Cortex of kidney (tissue), 1 donor: ENCODE measurements at places on chromosomes 1 and 21.

DNA sequence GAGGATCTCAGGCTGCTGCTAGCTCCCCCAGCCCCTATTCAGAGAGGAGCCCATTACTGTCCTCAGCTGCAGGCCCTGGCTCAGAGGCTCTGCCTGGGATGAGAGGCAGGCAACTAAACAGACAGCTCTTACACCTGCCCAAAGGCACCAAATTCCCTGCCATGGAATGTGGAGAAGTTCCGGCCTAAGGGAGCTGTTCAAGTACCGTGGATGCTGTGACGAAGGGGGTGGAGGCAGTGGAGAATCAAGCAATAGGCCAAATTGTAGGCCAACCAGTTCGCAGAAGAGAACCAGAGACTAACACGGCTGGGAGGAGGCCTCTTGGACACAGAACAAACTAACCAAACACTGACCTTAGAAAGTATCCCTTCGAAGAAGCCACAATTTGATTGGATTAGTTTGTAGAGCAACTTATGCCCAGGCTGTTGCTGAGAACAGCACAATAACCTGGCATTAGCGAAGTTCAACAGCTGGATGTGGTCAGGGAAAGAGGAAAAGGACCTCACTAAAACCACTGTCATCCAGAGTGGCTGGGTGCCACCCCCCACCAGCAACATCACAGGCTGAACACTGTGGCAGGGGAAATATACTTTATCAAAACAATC, 3.6 kb downstream of the C1orf174 start:
- DNase-seq: no peak

GRCh38 chr21:24316277-24316922, 1290.9 kb downstream of the MRPL39 start:
- DNase-seq: no peak

- DNase-seq: no peak
Observed at GRCh38 chr1:44677201-44677766, 2.8 kb downstream of the ARMH1 start.

DNA sequence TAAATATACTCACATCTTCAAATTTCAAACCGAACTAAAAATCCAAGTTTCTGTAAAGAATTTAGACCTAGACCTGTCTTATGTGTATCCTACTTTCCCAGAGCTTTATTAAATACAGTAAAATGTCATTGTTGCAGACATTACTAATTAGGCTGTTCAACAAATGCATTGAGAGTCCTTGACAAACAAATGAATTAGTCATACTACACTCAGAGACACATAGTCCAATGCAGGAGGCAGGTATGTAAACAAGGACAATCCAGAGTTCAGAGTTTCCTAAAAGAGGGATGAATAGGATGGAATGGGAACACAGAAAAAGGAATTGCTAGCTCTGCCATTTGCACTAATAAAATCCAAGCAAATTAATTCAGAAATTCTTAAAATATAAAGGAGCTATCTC, 1.6 kb upstream of the EGLN1 start:
- DNase-seq: no peak

- DNase-seq: no peak
Observed at GRCh38 chr1:214154596-214155292, 126.2 kb upstream of the SMYD2 start.

GRCh38 chr1:22611530-22611947, 24.9 kb upstream of the C1QA start:
- DNase-seq: no peak

- DNase-seq: no peak
Observed at GRCh38 chr21:14543983-14544382, 2.1 kb downstream of the SAMSN1 start.

GRCh38 chr1:223289621-223290020, 74.4 kb downstream of the SUSD4 start:
- DNase-seq: no peak

DNA sequence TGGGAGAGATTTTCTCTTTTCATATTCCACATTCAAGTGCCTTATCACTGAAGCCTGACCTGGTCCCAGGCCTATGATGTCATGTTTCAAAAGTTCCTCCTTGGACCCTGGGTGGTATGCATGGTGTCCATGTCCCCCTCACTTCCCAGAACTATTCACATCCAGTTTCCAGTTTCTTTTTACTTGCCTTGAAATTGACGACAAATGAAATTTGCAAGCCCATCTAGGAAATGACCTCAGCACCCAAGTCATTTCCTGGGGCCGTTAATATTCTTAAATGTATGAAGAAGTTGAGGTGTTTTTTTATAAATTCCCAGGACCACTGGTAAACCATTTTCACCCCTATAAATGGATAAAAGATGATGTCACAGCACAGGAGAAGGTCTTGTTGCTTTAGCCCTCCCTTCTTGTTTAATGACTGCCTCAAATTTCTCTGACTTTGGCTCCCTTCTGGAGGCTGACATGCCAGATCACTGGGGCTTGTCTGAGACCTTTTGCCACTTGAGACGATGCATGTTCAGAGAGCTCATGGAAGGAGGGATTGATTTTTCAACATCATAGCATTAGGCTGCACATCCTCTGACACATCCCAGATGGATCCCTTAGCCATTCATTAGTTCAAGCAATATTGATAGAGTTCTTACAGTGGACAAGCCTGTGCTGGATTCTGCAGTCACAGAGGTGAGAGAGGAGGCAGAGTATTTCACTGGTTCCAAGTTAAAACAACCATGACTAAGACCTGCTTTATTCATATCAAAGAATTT, 221.3 kb downstream of the PLPP3 start:
- no peak for DNase-seq

DNA sequence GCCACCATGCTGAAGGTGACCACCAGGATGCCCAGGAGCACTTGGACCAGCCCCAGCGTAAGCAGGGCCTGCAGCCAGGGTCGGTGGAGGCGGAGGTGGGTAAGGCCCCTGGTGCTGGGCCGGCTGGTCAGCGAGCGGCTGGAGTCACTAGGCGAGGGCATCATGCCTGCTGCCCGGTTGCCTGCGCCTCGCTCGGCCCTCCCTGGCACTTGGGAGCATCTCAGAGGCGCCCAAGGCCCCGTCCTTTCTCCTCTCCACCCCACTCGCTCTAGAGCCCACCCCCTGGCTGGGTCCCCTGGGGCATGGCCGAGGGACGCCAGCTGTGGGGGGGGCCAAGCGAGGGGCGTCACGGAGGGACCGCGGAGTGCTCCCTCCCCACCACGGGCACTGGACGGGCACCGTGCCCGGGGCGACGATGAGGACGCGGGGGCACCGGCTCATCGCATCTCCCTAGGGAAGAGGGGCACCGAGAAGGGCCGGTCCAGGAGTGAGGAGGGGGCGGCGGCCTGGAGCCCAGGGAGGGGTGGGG, 505 bp downstream of the ENTREP3 start:
- no peak for DNase-seq

GRCh38 chr1:205477759-205478247, 22.0 kb upstream of the BLACAT1 start:
- DNase-seq: no peak

GRCh38 chr21:18334066-18334465, 69.5 kb downstream of the TMPRSS15 start:
- DNase-seq: no peak

DNA sequence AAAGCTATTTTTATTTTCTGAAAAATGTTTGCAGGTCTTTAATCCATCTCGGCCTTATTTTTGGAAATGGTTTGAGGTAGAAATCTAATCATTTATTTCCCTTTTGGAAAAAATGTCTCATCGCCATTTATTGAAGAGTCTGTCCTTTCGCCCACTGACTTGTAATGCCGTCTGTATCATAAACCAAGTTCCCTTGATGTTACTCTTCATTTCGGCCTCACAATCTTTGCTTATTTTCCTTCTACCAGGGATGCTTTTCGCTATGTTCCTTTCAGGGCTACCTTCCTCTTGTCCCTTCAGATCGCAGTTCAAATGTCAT, 422 bp upstream of the RLF start:
- DNase-seq: no peak

GRCh38 chr1:27220096-27220495, 14.3 kb upstream of the WDTC1 start:
- DNase-seq: no peak

- no peak for DNase-seq
Observed at GRCh38 chr1:46041974-46042373, 90.5 kb downstream of the PIK3R3 start.

- no peak for DNase-seq
Observed at GRCh38 chr1:227926216-227926791, 21.4 kb downstream of the WNT9A start.

GRCh38 chr1:57285992-57286391, 137.9 kb downstream of the DAB1 start:
- no peak for DNase-seq

DNA sequence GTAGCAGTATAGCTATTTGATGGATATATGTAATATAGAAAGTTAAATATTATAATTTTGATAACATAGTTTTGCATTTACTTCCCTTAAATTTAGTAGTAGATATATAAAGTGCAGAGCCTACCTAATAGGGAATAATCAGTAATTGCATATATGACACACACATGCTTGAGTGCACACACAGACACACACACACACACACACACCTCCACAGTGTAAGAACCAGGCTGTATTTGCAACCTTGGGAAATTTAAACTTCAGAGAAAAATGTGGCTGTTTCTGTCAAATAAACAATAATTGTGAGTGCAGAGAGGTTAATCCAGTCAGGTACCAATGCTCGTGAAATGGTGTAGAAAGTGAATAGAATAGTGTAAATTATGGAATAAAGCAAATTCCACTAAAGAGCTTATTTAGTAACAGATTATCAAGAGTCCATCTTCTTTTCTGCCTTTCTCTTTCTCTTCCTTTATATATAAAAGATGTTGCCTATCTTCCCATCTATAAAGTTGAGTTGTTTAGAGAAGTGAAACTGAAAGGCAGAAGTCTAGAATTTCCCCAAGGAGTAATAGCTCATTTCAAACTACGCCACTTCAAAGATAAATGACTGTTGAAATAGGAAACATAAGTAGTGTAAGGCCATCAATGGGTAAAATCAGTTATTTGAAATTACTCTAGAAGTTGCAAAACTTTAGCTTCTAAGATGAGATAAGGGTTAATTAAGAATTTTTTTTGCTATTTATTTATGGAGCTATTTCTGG, 273.7 kb downstream of the SRGAP2C start:
- DNase-seq: no peak

GRCh38 chr1:48670234-48671020, 106.3 kb downstream of the BEND5 start:
- DNase-seq: no peak

- no peak for DNase-seq
Observed at GRCh38 chr21:41066086-41066938, 101.6 kb upstream of the BACE2 start.

- DNase-seq: no peak
Observed at GRCh38 chr1:29565490-29565889, 329.2 kb downstream of the PTPRU start.

- DNase-seq: no peak
Observed at GRCh38 chr1:53319296-53320101, 8.4 kb downstream of the LRP8 start.

DNA sequence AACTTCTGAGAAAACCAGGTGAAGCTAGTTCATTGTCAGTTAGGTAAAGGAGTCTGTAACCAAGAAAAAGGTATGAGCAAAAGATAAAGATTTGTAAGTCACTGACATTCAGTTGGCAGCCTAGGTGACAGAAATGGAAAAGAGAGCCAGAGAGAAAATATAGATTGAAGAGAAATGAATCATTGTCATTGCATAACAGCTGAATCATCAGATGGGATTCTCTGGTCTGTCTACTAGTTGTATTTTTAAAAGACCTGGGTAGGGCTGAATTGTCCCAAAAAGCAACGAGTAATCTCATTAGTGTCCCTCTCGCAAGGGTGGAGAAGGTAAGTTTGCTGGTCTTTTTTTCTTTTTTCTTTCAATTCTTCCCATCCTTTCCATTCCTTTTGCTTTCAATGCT, 36.6 kb downstream of the PTGS2 start:
- DNase-seq: no peak

GRCh38 chr1:113860891-113861290, 10.6 kb downstream of the PTPN22 start:
- no peak for DNase-seq

DNA sequence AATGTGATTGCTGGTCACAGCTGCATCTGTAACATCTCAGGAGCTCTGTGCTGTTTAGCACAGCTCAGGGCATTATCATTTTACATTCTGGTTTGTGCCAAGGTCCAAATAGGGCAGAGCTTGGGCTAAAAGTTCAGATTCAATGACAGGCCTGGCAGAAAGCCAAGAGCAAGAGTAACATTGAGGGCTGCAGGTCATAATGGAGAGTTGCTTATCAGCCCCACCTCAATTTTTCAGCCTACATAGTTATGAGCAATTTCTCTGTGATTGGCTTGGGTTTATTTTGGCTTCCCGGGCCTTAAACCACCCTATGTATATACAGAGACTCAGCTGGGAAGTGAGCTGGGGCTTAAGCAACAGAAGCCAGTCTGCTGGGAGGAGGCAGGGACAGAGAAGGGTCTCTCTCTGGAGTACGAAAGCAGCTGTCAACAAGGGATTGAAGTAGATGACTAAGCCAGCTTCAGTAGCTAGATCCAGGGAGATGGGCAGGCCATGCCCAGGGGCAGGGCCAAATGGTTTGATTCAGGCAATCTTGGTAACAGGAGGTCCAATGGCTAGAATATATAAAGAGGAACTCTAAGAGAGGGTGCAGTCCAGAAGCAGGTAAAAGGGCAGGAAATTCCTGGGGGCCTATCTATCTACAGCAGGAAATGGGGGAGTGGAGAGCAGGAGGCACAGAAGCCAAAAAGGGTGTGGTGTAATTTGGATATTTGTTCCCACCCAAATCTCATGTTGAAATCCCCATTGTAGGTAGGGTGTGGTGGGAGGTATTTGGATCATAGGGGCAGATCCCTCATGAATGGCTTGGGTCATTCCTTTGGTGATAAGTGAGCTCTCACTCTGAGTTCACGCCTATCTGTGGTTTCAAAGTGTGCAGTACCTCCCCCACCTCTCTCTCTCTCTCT, 49.0 kb downstream of the BRINP2 start:
- DNase-seq: no peak
